Non-pigmented ciliary epithelial cell (primary cell): ENCODE measurements at places on chromosomes 12 and 14.

DNA sequence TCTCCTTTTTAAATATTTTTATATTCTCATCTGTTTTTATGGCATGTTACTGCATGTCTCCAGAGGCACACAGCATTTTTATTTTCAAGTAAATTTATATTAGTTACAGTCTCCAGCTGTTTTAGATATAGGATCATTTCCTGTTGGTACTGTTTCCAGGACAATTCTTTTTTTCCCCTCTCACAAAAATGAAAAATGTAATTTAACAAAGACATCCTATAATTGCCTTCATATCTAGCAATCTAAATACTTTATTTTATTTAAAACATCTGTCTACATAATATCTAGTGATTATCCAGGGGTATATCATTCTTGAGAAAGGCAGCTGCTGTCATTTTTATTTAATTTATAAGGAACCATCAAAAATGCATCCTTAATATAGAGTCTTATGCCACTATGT is 272.4 kb upstream of the NPAS3 start:
- no peak for DNase-seq

GRCh38 chr12:54439521-54440255 is 20.6 kb upstream of the ITGA5 start:
- no peak for DNase-seq

GRCh38 chr14:100899884-100900771 is 3.4 kb downstream of the RTL1 start:
- no peak for DNase-seq

DNA sequence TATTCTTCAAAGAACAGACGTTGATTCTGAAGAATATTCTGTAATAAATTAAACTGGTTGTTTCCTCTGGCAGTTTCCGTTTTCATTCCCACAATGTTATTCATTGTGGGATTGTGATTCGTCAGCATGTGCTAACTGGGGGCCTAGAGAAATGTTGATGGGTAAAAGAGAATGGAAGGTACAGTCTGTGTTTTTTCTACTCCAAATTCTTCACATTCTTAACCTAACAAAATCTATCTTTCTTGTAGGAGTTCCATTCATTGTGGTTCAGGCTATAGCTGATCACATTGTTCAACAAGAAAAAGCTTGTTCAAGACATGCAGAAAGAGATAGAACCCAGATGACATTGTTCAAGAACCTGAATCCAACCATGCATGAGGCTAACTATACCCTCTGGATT is 5.9 kb downstream of the CD163 start:
- DNase-seq: no peak
